Activated gamma-delta T cell treated with anti-CD3 and anti-CD28 coated beads, Interleukin-2, amount 50 U/mL, for 16 hours (primary cell): ENCODE measurements at places on chromosomes 16 and 17.

- DNase-seq = no peak
These were observed 161.8 kb downstream of the RPTOR start for GRCh38 chr17:80706463-80706867.

DNA sequence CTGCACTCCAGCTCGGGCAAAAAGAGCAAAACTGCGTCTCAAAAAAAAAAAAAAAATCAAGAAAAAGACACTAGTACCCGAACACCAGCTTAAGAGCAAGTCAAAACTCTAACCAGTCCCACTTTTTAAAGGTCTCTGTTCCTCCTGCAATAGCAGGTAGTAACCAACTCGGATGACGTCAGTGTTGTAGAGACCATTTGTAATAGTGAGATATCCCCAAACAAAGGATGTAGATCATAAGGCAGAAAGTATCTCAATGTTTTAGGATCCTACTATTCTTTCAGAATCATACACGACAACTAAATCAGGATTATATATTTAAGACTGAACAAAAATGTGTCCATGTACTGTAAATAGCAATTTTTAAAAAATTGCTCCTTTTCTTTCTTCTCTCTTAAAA lies 2.4 kb downstream of the JPT1 start:
- DNase-seq = no peak

DNA sequence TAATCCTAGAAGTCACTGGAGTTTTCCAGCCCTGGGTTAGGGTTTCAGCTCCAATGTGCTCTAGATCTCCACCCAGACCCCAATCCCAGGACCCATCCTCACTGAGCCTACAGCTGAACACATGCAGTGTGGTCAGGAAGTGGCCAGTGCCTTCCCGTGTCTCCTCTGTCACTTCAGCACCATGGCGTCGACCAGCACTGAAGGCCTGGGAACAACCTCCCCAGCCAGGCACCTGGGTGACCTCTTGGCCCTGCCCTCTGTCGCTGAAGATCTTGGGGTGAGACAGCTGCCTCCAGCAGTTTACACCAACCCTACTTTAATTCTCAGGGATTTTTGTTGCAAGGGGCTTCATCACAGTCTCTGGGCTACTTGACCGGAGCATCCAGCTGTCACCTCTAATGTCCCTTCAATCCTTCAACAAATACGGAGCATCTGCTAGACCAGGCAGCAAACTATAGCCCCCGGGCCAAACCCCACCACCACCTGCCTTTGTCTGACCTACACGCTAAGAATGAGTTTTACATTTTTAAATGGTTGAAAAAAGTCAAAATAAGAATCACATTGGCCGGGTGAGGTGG lies 18.0 kb upstream of the GSG1L start:
- no peak for DNase-seq

GRCh38 chr17:57365420-57365819 lies 109.1 kb downstream of the MSI2 start:
- DNase-seq = no peak

- peak; percentile 70 for DNase-seq
These were observed 75.9 kb upstream of the TNRC6C start for GRCh38 chr17:77882481-77883212.

- DNase-seq = peak; percentile 12
These were observed 669 bp downstream of the RNF167 start for GRCh38 chr17:4940555-4941318.

GRCh38 chr16:3171855-3172593 lies 16.0 kb upstream of the OR1F1 start:
- no peak for DNase-seq

- no peak for DNase-seq
These were observed 87.5 kb upstream of the SDK2 start for GRCh38 chr17:73731733-73732132.

GRCh38 chr16:30110661-30111060 lies 2.7 kb downstream of the GDPD3 start:
- no peak for DNase-seq

DNA sequence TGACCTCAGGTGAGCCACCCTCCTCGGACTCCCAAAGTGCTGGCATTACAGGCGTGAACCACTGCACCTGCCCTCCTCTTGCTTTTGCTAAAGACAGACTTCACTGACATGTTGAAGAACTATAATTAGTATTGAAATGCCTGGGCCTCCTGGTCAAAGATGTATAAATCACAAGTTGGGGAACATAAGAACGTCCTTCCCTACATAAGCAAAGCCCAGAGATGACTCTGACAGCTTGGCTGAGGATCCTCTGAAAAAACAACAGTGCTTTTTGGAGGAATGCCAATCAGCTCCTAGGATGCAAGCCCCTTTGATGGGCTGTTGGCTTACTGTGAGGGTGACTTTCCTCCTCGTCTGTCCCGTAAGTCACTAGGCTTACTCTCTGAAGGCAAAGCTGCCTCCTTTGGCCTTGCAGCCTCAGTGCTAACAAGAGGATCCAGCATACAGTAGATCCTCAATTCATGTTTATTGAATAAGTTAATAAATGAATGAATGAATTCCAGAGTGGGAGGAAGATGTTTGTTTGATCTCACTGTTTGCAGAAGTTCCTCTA lies 6.3 kb downstream of the APOH start:
- DNase-seq = no peak

DNA sequence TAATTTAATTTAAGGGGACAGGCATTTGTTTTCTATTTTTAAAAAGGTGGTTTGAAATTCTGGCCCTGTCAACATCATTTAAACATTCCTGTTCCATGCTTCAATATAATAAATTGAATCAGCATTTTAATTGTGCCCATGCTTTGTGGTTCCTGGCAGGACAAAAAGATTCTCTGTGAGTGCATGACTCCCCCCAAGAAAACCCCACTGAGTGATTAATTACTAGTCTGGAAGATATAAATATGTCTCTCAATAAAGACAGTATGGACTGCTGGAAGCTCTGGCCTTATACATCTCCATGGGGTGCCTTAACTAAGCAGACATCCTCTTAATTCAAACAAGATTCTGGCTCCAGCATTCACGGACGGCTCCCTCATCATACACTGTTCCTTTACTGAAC lies 95.0 kb upstream of the PSMD7 start:
- no peak for DNase-seq

- no peak for DNase-seq
These were observed 5.7 kb upstream of the HOXB2 start for GRCh38 chr17:48550502-48551213.

DNA sequence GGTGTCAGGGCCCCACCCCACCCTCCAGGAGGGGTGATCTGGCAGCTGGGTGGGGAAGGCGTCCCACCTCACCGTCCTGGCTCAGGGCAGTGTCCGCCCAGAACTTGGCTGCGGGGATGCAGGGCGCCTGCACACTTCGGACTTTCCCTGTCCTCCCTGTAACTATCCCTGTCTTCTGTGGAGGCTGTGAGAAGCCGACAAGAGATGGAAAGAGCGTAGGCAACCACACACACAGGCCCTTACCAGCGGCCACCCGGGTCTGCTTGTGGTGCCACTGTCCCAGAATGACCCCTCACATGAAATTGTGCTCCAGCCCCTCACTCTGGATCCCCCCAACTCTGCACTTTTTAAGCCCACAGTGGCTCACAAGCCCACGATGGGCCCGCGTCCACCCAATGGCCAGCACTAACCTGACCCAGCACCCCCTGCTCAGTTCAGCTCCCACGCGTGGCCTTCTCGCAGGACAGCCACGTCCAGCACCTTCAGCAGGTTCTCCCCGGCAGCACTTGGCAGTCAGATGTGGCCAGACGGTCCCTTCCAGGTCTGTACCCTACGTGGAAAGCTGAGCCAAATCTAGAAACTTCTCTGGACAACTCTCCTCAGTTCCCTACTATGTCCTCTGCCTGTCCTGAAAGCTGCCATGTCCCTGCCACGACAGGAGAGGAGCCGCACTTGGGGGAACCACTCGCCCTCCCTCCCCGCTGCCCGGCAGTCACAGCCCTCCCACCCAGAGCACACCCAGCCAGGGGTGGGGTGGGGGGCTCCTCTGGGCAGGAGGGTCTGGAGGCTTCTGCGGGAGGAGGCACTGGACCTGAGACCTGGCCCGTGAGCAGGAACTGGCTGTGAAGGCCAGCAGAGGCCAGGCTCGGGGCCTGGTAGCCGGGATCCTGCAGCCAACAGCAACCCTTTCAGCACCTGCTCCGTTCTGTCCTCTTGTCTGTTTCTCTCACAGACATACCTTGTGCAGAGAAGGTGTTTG lies 38.0 kb downstream of the PEMT start:
- DNase-seq = no peak

- DNase-seq = no peak
These were observed 45.9 kb downstream of the RAI1 start for GRCh38 chr17:17727111-17727659.

DNA sequence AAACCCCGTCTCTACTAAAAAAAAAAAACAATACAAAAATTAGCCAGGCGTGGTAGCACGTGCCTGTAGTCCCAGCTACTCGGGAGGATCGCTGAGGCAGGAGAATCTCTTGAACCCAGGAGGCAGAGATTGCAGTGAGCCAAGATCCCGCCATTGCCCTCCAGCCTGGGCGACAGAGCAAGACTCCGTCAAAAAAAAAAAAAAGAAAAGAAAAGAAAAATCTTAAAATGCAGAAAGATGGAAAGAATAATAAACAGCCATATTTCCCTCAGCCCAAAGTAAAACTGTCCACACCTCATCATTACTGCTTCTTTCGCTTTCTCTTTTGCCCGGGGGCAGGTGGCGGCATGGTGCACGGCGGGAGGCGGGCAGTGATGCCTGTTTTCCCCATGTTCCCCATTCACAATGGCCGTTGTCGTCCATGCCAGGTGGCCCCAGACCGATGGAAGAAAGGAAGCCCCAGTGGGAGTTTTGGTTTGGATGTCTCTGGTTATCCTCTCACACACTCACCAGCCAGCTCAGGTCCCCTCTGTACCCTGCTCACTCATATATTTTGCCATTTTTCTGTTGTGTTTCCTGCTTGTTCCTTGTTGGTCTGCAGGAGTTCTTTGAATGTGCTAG lies 37.0 kb upstream of the PEMT start:
- peak; percentile 22 for DNase-seq

GRCh38 chr16:23509782-23510163 lies 521 bp downstream of the GGA2 start:
- no peak for DNase-seq

- no peak for DNase-seq
These were observed 22.2 kb downstream of the NUP85 start for GRCh38 chr17:75227729-75228128.

- no peak for DNase-seq
These were observed 43.4 kb upstream of the PRSS54 start for GRCh38 chr16:58338205-58338604.

DNA sequence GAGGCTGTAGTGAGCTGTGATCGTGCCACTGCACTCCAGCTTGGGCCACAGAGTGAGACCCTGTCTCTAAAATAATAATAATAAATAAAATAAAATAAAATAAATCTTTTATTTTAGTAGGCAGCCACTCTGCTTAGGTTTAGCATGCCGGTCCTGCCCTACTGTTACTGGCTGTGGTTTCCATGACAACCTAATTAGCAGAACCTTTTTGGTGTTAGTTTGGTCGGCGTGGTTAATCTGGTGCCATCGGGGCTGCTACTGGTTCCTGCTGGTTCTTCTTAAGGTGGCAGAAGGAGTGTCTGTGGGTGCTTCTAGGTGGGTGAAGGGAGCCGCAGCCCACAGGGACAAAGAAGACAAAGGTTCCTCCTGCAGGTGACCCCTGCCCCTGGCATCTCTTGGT lies 37.8 kb upstream of the CBX4 start:
- no peak for DNase-seq

GRCh38 chr17:34852614-34853013 lies 108.6 kb downstream of the CCT6B start:
- no peak for DNase-seq
